HTR-8/SVneo (cell line): ENCODE measurements at places on chromosomes 3 and 15.

DNA sequence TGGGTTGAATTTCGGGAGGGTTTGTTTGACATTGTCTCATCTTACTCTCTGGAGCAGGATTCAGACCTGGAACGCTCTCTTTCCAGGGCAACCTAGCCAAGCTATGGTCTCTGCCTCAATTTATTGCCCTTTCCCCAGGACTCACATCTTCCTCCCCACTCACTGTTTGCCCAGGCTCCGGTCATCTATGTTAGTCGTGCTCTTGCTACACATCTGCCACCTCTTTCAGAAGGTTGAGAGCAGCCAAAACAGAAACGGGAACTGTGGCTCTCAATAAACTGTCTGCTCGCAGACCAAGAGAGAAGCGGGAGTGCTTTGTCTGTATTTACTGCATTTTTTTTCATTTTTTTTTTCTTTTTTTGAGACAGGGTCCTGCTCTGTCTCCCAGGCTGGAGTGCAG lies 81.6 kb downstream of the ST6GAL1 start:
- no peak for DNase-seq

- DNase-seq = no peak
Observed at GRCh38 chr3:150635076-150635475, 32.0 kb downstream of the SELENOT start.

DNA sequence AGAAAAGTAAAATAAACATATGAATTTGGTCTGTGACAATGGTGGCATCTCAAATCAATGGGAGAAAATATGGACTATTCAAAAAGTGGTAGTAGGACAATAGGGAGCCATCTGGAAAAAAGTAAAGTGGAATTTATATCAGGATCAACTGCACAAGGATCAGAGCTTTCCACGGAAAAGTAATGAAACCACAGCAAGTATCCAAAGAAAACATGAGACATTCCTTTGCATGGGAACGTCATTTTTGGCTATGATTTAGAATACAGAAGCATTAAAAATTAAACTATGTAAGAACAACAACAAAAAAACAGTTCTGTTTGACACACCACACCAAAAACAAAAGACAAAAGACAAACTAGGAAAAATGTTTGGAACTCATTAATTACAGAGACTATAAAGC lies 18.7 kb downstream of the CRBN start:
- no peak for DNase-seq

DNA sequence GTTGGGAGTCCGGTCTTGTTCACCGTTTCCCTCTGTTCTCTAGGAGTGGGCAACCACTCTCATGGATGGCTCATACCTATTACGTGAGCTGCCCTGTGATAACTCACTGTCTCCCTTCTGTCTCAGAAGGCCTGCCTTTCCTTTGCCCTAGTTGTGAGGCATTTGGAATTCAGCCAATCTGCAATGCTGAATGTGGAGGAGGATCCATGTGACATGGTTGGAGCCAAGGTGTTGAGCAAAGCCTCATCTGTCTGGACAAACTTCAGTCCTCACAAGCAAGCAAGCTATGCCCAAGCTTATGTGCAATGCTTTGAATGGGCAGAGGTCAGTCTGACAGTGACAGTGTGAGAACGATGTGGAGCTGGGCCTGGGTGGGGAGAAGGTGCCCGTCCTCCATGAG lies 37.8 kb upstream of the ATP10A start:
- no peak for DNase-seq

- no peak for DNase-seq
Observed at GRCh38 chr3:52140769-52141168, 13.5 kb downstream of the POC1A start.

- DNase-seq = no peak
Observed at GRCh38 chr15:78052001-78052401, 25.5 kb downstream of the TBC1D2B start.
